Left colon (tissue), 2 donors: ENCODE measurements at places on chromosomes 4 and X. TPM values are rescaled to one million over a fixed set of nuclear protein-coding genes. Genes with fewer than 3 reads are reported as not detected.

BEND2 gene
- not detected for total RNA-seq

ARMCX1 gene
- 4.4 TPM for total RNA-seq

TDO2 gene
- not detected for total RNA-seq

RBMXL3 gene
- total RNA-seq = not detected

SYP gene
- total RNA-seq = 4.6 TPM

SPANXN3 gene
- total RNA-seq = not detected

ALB gene
- total RNA-seq = not detected

MAGEA2 gene
- not detected for total RNA-seq

USP46 gene
- total RNA-seq = 12.6 TPM

LEF1 gene
- 1.4 TPM for total RNA-seq

PRRG3 gene
- 2.1 TPM for total RNA-seq

FATE1 gene
- not detected for total RNA-seq

SLC49A3 gene
- 15.8 TPM for total RNA-seq

SLC25A4 gene
- total RNA-seq = 43.9 TPM

NSG1 gene
- 3.0 TPM for total RNA-seq

ADH1A gene
- 1.0 TPM for total RNA-seq

TASL gene
- total RNA-seq = 0.40 TPM

NIPAL1 gene
- total RNA-seq = 53.6 TPM

CTSO gene
- total RNA-seq = 16.7 TPM

MAGEA2B gene
- not detected for total RNA-seq

PABPC4L gene
- 0.39 TPM for total RNA-seq

LRPAP1 gene
- total RNA-seq = 155 TPM

PWWP3B gene
- 0.18 TPM for total RNA-seq

ARHGAP6 gene
- 1.4 TPM for total RNA-seq

KLHL34 gene
- 2.7 TPM for total RNA-seq

AFF2 gene
- total RNA-seq = 0.09 TPM

DDX60 gene
- 76.1 TPM for total RNA-seq

SFRP2 gene
- 7.8 TPM for total RNA-seq

PLK4 gene
- total RNA-seq = 7.8 TPM

ATP1B4 gene
- total RNA-seq = not detected

SMC1A gene
- total RNA-seq = 53.8 TPM

BCAP31 gene
- total RNA-seq = 203 TPM

CT83 gene
- total RNA-seq = not detected

GYPE gene
- 0.18 TPM for total RNA-seq

ANAPC4 gene
- 26.4 TPM for total RNA-seq

CITED1 gene
- 0.67 TPM for total RNA-seq

CLOCK gene
- total RNA-seq = 21.9 TPM

FRAS1 gene
- total RNA-seq = 1.8 TPM

HADH gene
- 147 TPM for total RNA-seq

C4orf51 gene
- not detected for total RNA-seq

OTUD6A gene
- not detected for total RNA-seq

MTHFD2L gene
- 8.7 TPM for total RNA-seq

PLAC1 gene
- not detected for total RNA-seq

MMRN1 gene
- 14.0 TPM for total RNA-seq

VCX3A gene
- not detected for total RNA-seq

ASMT gene
- total RNA-seq = not detected

SPATA18 gene
- 11.0 TPM for total RNA-seq

BGN gene
- 9.9 TPM for total RNA-seq
